ENCODE measurements at places on chromosomes 4 and X.

DNA sequence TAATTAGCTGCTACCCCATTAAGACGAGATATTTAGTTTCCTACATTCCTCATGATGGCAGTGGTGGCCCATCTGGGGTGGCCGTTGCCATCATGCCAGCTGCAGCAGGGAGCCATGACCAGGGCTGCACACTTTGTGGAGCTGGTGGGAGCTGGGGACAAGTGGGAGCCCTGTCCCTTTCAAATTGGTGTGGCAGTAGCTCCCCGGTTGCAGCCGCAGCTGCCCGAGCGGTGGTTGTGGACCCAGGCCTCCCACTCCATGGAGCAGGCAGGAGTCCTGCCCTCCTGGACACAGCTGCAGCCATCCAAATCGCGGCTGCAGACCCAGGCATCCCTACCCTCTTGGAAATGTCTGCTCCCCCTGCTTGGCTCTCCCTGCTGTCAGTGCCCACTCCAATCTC, 9.3 kb upstream of the SYTL5 start:
- DNase-seq = no peak

DNA sequence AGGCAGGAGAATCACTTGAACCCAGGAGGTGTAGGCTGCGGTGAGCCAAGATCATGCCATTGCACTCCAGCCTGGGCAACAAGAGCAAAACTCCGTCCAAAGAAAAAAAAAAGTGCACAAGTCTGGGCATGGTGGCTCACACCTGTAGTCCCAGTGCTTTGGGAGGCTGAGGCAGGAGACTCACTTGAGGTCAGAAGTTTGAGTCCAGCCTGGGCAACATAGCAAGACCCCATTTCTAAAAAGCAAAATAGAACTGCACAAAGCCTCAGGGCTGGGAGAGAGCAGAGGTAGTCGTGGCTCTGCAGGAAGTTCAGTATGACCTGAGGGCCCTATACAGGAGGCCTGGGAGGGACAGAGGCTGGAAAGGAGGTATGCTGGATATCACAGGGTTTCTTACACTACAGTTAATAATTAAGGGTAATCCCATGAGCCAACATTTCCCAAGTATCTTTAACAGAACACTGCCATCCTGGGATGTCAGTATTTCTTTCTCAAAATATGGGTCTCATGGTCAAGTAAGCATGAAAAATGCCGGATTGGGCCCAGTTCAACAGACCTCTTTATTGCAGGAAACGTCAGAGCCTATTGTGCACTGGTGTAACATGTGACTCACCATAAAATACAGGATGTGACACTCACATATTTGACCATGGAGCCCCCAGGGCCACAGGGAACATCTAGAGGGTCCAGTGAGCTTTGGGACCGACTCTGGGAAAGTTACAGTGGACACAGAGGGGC, 37.8 kb downstream of the ACSL1 start:
- no peak for DNase-seq

GRCh38 chr4:171846232-171846631, 33.0 kb downstream of the GALNTL6 start:
- DNase-seq = no peak

DNA sequence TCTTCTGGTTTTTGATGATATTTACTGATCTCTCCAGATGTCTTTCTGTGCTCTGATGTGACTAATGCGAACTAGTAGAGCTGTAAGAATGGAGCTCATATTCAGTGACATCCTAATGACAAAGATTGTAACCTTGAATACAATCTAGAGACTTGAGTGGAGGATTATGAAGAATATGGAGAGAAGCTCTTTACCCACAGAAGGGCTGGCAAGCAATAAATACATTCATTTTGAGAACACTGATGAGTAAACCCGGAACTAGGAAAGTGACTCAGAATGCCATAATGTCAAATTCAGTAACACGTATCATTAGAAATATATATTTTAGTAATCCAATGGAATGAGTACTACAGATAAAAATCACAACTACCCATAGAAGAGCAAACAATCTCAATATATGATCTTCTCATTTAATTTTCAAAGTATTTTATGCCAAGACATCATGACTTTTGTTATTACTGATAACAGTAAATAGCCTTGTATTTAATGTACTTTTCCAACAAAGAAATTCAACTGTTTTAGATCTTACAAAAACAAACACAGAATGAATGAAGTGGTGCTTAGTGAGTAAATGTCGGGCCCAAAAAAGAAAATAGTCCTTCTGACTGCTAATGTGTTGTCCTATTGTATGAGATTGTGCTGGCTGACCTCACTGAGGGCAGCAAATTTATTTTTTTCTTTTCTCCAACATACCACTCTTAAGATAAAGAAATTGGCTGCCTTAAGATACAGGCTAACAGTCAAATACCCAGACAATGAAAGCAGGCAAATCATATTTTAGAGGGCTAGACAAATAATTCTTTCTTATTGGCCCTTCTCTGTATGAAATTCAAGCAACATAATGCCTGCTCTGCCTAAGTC, 49.2 kb upstream of the HDAC8 start:
- DNase-seq = no peak

GRCh38 chrX:120316587-120317283, 5.5 kb upstream of the TMEM255A start:
- DNase-seq = no peak

- no peak for DNase-seq
These were observed 181.0 kb downstream of the MAML3 start for GRCh38 chr4:139973015-139973414.

DNA sequence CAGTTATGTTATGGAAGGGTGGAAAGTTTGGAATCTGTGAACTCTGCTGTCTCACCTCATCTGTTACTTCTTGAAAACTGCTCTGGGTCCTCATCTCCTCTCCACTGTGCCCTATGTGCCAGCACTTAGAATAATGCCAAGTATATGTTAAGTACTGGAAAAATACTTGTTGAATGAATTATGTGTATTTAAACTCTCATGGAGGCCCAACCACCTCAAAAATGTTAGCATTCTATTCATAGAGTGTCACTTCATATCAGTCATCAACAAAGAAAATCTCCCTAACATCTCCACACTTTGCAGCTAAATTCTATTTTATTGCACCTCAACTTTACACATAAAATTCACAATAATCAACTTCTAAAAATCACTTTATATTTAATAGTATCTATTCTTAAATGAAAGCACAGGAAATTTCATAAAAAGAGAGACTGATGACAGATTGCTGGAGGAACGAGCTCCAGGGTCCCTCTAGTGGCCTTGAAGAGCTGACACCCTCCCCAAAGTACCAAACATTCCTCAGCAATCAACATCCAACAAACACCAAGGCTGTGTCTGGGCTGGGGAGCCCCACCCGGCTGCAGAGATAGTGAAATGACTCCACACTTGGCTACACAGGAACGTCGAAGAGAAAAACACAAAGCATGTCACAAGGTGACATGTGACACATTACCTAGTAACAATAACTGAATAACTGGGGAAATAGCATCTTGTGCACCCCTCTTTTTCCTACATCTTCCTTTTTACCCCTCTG, 45.8 kb downstream of the SLC39A8 start:
- peak; percentile 35 for DNase-seq

DNA sequence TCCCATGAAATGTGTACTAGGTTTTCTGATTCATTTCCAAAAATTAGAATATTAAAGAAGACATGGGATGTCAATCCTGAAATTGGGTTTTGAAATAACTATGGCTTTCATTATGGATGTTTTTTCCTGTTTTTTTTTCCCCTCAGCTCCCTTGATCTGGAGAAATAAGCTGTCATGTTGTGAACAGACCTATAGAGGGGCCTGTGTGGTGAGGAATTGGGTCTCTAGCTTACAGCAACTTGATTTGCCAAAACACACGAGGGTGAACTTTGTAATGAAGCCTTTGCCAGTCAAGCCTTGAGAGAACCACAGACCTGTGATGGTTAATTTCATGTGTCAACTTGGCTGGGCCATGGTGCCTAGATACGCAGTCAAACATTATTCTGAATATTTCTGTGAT, 2413.6 kb downstream of the PCDH7 start:
- no peak for DNase-seq

GRCh38 chrX:153338836-153339235, 4.9 kb downstream of the ZNF275 start:
- DNase-seq = no peak

DNA sequence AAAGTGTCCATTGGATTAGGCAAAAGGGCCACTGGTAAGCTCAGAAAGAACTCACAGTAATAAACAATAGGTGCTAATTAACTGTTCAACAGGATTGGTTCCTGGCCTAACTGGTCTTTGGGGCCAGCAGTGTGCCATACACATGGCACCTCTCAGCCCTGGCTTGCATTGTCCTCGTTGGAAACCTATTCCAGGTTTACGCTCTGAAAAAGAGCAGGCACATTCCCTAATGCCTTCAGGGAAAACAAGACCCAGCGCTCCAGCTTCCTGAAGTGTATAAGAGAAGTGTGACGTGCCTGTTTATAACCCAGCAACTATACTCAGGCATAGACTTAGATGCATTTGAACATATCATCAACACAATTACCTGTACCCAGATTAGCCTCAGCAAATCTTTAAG, 51.9 kb upstream of the RBM47 start:
- no peak for DNase-seq

DNA sequence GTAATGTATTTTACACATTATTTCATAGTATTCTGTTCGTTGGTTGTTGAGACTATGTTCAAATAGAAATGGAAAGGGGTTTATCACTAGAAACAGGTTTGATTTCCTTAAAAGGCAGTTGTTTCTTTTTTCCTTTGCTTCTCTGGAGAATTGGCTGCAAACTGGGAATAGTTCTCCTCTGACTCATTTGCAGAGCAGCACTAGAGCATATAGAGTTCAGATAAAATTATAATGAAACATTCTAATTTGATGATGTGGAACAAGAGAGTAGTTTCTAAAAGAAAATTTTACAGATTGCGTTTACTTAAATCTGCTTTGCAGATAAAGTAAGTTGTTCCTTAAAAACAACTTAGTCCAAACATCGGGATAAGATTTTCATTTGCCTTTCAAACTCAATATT, 29.7 kb downstream of the SYNPO2 start:
- DNase-seq = peak; percentile 83

DNA sequence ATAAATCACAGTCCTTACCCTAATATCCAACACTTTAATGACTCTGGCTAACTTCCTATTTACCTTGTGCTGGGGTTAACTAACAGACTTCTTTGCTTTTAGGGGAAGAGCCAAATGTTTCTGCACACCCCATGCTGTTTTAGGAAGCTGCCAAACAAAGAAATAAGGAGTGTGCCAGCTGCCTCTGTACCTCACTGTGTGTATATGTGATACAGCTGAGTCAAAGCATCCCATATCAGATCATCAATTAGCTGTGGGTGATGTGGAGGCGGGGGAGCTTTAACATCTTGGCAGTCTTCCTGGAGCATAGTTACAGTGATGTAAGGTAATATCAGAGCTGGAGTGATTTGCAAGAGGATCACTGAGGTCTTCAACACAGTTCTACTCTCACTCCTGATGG, 95.4 kb downstream of the COL25A1 start:
- DNase-seq = peak; percentile 67

DNA sequence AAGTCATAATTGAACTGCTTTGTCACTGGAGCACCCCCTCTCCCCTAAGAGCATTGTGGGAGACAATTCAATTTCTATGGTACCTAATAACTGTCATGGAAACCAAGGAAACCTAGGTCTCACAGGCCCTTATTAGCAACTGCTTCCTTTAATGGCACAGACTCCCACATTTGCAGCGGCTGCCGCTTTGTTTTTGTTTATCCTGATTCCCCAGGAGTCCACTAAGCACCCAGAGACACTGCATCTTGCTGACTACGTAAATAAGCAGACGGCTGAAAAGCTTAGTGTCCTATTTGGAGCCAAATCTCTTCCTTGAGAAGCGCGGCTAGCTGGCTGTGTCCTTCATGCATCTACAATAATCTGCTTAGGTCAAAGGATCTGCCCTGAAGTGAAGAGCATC, 494.4 kb downstream of the TMA16 start:
- DNase-seq = no peak

DNA sequence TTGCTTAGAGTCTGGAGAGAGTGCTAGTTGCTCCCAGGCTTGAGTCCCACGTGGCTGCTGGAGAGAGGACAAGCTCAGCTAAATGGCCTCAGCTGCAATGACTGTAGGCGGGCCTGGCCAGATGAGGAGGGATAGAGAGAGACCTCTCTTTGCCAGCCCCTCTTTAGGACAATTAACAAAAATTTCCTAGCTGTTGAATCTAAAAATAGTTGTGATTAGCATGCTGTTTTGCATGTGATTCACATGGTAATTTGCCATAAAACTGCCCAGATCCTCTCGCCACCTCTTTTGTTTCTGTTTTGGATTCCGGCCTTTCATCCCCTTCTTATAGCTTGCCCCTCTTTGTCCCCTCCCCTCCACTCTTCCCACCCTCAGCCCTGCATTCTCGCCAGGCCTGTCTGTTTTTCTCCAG, 28.9 kb upstream of the PRPS1 start:
- no peak for DNase-seq

DNA sequence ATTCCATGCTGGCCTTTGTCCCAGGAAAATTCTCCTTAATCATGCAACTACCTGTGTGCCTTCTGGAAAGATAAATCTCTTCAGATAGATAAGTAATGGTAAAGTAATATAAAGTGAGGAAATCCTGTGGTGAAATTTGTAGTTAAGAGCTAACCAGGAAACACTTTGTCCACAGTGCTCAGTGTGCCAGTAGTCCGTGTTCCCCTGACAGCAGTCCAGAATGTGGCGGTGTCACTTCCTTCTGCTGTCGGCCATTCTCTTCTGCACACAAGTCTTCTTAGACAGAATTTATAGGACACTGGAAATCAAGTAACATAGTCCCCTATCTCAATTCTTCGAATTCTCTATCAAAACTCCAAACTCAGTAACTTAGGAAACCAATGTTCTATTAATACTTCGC, 5.7 kb upstream of the CXXC4 start:
- no peak for DNase-seq

DNA sequence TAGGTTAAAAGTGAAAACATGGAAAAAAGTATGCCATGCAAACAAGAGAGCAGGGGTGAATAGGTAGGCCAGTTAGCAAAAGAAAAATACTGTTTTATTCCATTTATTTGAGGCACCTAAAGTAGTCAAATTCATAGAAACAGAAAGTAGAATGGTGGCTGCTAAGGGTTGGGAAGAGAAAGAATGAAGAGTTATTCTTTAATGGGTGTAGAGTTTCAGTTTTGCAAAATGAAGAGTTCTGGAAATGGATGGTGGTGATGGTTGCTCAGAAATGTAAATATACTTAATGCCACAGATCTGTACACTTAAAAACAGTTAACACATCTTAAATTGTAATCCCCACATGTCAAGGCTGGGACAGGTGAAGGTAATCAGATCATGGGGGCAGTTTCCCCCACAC, 29.7 kb downstream of the PARM1 start:
- no peak for DNase-seq

GRCh38 chr4:14379183-14379582, 623.1 kb upstream of the CPEB2 start:
- DNase-seq = peak; percentile 4

DNA sequence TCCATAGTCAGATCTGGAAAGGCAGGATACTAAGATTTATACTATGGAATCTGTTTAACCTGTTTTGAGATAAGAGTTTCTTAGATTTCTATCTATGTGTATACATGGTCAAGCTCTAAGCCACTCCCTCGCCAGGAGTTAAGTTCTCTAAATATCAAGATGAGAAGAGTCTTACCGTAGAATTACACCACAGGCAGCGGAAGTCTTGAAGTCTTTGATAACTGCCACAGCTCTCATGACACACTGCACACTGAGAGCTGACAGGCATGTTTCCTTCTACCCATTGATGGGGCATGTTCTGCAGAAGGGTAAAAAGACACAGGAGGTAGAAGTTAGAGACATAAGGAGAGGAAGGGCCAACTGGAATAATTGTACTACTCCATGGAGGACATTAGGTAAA, 67.7 kb downstream of the DGKK start:
- DNase-seq = no peak

Measured in non-pigmented ciliary epithelial cell (primary cell).